Activated T-cell treated with anti-CD3 and anti-CD28 coated beads for 48 hours (primary cell): ENCODE measurements at places on chromosomes 1 and 21.

- DNase-seq: no peak
These were observed 231.8 kb upstream of the GREM2 start for GRCh38 chr1:240843798-240844197.

DNA sequence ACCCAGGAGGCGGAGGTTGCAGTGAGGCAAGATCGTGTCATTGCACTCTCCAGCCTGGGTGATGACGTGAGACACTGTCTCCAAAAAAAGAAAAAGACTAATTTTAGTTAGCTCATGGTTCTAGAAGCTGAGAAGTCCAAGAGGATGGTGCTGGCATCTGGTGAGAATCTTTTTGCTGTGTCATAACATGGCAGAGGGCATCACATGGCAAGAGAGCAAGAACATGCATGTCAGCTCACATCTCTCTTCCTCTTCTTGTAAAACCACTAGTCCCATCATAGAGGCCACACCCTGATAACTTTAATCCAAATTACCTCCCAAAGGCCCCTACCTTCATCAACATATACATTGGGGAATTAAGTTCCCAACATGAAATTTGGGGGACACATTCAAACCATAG lies 13.8 kb upstream of the CNN3 start:
- no peak for DNase-seq

GRCh38 chr1:60228041-60228491 lies 154.5 kb upstream of the C1orf87 start:
- DNase-seq: no peak

GRCh38 chr1:99445071-99445470 lies 180.8 kb downstream of the PLPPR4 start:
- DNase-seq: no peak

- DNase-seq: no peak
These were observed 58.5 kb upstream of the ACTL8 start for GRCh38 chr1:17696417-17697301.

- no peak for DNase-seq
These were observed 137.2 kb downstream of the ADGRL2 start for GRCh38 chr1:81937791-81938450.

GRCh38 chr1:25245809-25246599 lies 1.2 kb downstream of the RSRP1 start:
- no peak for DNase-seq

DNA sequence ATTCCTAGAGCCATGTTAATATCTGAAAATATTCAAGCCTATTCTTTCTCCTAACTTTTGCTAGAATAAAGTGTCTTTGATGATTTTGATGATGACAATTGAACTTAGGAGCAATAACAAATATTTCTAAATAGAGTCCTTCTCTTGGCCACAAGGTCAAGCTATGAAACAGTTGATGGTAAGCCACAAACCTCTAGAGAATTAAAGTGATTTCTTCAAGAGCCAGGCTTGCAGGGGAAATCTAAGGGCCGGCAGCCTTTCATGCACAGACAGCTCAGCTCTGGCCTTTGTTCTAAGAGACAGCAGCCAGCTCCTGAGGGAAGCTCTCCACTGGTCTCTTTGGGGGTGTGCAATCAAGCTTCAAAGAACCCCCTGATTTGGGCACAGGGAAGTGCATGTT lies 59.0 kb downstream of the SUSD4 start:
- no peak for DNase-seq

DNA sequence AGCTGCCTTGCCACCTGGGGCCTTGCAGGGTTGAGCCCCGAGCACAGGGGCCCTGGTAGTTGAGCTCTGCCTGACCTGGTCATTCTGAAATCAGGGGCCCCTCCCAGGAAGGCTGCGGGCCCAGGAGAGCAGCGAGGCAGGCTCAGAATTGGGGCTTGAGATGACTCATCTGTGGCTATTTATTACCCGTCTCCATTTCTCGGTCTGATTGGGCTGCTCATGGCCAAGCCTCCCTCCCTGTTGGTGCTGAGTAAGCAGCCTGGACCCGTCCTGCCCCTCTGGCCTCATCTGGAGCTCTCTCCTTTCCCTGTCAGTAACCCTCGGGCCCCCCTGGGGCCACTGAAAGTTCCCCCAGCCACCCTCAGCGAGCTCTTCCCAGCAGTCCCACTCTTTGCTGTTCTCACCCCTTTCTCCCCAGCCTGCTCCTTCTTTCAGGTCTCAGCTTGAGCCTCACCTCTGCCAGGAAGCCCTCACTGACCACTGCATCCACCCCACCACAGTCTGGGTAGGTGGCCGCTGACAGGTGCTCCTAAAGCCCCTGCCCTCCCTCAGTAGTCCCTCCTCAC lies 11.0 kb upstream of the TNFRSF8 start:
- peak; percentile 37 for DNase-seq

- DNase-seq: no peak
These were observed 448.9 kb upstream of the ADGRL2 start for GRCh38 chr1:81351864-81352263.

GRCh38 chr1:78918157-78918556 lies 88.4 kb downstream of the ADGRL4 start:
- DNase-seq: no peak

GRCh38 chr21:46052703-46053651 lies 44.9 kb upstream of the COL6A2 start:
- peak; percentile 47 for DNase-seq

- no peak for DNase-seq
These were observed 2005.7 kb downstream of the NCAM2 start for GRCh38 chr21:23003951-23004350.

GRCh38 chr1:55670331-55671082 lies 455.3 kb upstream of the USP24 start:
- no peak for DNase-seq

DNA sequence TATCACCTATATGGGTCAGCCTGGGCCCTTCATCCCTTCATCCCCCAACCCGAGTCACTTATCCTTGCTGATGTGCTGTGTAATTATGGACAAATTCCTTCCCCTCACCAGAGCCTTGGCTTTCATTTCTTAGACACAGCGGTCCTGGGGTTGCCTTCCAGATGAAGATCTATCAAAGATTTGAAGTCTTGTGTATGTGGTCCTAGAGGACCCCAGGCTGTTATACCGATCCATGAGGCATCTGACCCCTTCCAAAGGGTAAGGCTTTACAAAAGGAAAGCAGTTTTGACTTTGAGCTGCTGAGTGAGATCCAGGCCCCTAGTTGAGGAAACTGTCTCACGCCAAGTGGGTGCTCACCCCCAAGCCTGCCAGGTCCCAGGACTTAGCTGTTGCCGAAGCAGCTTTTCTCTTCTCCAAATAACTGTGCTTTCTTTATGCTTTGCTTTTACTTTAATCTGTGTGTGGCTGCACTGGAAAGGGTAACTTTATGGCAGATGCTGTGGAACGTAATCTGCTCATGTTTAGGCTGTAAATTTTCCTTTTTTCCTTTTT lies 37.6 kb downstream of the MAN1C1 start:
- no peak for DNase-seq

GRCh38 chr21:40386294-40386911 lies 460.6 kb downstream of the DSCAM start:
- peak; percentile 49 for DNase-seq

DNA sequence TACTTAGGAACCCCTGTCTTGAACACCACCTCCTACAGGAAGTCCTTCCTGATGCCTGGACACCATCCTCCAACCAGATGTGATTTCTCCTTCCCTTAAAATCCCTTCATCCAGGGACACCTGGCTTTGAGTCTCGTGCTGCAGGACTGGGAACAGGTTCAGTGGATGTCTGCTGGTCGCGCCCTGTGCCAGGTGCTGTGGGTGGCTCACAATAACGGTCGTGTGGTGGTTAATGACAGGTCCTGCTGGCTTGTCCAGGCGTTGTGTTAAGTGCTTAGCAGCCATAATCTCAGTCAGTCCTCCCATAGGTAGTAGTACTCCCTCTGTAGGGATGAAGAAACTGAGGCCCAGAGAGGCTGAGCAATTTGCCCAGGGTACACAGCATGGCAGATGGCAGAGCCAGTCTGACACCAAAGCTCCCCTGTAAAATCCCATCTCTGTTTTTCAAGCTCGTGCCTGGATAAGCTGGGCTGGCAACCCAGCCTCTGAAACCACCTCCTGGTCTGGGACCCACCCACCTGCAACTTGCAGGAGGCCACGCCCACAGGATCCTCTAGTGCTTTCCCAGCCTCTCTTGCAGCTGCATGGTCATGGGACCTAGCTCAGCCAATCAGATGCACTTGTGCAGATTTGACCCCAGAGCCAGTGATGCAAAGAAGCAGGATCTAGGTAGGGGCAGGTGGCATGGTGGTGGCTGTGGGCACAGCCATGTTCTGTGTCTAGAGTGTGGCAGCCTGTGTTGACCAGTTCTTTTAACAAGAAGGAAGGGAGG lies 106.0 kb upstream of the IFFO2 start:
- no peak for DNase-seq

- DNase-seq: peak; percentile 6
These were observed 996 bp upstream of the MGST3 start for GRCh38 chr1:165629848-165630628.

DNA sequence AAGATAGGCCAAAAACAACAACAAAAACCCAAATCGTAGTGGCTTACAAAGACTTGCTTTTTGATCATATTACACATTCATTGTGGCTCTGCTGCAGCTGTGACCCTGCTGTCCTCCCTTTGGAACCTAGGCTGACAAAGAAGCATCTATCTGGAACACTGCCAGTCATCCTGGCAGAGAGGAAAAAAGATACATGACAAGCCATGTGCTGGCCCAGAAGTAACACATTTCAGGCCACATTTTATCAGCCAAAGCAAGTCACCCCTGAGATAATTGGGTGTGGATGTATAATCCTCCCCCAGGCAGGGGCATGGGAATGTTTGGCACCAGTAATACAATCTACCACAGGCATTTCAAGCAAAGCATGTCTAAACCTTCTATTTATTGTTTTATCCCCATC lies 37.2 kb upstream of the AGO1 start:
- DNase-seq: no peak

GRCh38 chr1:109271458-109271857 lies 11.5 kb downstream of the PSRC1 start:
- DNase-seq: no peak

- DNase-seq: no peak
These were observed 147.1 kb upstream of the GRIK3 start for GRCh38 chr1:37181425-37181824.

DNA sequence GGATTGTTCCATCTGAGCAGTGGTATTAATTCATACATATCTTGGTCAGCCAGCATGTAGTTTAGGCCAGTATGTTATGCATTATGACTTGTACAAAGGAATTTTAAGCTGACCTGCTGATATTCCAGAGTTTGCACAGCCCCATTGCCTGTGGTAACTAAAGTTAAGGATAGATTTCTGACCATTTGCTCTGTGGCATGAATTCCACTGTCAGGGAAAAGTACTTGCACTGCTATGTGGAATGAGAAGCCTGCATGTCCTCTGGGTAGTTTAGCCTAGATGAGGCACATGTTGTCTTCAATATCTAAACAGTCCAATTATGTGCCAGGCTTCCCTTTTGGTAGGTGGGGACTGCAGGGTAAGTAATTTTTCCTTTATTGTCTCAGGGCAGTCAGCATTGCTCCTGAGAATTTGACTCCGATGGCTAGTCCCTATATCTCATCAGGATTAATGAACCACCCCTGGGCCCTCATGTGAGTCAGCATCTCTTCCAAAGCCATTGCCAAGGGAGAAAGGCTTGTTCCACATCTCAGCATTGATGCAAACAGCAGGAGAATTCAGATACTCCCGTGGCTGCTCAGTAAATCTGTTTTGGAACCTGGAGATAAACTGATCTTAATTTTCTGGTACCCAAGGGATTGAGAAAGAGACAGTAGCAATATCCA lies 30.2 kb downstream of the NEK7 start:
- no peak for DNase-seq

GRCh38 chr1:6287431-6287886 lies 26.6 kb upstream of the GPR153 start:
- DNase-seq: no peak

GRCh38 chr1:247367786-247368422 lies 36.2 kb upstream of the ZNF496 start:
- DNase-seq: no peak

DNA sequence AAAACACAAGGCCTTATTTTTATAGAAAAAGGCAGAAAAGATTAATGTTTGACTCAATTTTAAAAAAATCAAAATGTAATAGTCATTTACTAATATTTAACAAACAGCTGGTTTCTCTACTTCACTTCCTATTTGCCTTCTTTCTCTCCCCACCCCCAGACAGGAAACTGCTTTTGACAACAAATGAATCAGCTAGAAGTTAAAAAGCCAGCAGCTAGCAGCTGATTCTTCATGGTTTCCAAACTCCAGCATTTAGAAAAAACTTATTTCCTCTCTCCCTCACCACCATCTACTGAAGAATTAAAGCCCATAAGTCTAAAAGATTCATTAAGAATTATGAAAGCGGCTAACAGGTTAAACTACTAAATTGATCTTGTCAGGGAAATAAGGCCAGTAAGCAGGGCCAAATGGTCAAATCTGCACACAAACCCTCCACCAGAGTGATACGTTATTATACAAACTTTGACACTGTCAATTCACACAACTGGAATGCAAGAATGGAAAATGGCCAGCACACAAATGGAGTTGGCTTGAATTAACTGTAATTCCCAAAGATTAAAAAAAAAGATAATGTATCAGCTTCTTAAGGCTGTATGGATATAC lies 4.0 kb downstream of the WDR26 start:
- DNase-seq: no peak

DNA sequence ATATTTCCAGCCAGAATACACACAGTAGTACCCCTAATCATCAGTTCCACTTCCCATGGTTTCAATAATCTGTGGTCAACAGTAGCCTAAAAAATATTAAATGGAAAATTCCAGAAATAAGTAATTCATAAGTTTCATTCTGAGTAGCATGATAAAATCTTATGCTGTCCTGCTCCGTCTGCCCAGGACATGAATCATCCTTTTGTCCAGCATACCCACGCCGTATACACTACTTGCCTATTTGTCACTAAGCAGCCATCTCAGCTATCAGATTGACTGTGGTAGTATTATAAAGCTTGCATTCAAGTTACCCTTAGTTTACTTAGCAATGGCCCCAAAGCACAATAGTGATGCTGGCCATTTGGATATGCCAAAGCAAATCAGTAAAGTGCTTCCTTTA lies 118.7 kb downstream of the SLC5A9 start:
- no peak for DNase-seq

GRCh38 chr1:204373911-204374310 lies 14.2 kb upstream of the PLEKHA6 start:
- no peak for DNase-seq

DNA sequence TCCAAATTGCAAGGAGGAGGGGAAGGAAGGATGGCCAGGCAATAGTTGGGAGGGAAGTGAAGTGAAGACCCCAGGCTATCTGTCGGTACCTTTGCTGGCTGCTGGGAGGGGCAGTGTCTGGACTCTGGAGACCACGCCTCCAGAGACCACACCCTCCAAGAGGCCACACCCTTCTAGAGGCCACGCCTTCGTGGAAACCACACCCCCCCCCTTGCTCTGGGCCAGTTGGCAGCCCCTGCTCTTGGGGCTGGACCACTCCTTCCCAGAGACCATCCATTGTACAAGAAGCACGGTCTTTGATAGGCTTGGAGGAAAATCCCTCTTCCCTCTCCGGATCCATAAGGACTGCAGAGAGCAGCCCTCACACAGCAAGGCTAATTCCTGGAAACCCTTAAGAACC lies 73.1 kb downstream of the RYR2 start:
- DNase-seq: no peak

- DNase-seq: peak; percentile 6
These were observed at the start of gene RGS7 for GRCh38 chr1:241356519-241357365. TSS of gene RGS7 (minus strand) at chr1:241357205.

- no peak for DNase-seq
These were observed 176.9 kb upstream of the BEND5 start for GRCh38 chr1:48953617-48954016.

GRCh38 chr1:31562707-31563360 lies 13.5 kb upstream of the TINAGL1 start:
- no peak for DNase-seq
